ENCODE measurements at places on chromosomes 3 and 15.

DNA sequence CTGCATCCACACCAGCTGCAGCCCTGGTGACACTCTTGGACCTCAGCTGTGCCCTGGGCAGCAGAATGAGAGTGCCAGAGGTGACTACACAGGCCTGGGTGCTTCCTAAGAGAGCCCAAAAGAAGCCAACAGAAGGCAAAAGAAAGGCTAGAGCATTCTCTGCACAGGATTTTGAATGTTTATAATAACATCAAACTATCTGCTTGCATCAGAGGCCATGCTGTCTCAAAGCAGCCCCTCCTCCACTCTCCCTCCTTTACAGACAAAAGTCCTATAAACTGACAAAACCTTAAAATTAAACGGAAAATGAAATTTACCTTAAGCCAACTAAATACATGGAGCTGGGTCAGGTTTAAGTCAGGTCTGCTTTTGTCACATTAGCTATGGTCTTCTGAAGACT lies 95.6 kb downstream of the ETFA start:
- no peak for DNase-seq

- no peak for DNase-seq
Observed at GRCh38 chr3:58670506-58671135, 4.0 kb upstream of the FAM3D start.

DNA sequence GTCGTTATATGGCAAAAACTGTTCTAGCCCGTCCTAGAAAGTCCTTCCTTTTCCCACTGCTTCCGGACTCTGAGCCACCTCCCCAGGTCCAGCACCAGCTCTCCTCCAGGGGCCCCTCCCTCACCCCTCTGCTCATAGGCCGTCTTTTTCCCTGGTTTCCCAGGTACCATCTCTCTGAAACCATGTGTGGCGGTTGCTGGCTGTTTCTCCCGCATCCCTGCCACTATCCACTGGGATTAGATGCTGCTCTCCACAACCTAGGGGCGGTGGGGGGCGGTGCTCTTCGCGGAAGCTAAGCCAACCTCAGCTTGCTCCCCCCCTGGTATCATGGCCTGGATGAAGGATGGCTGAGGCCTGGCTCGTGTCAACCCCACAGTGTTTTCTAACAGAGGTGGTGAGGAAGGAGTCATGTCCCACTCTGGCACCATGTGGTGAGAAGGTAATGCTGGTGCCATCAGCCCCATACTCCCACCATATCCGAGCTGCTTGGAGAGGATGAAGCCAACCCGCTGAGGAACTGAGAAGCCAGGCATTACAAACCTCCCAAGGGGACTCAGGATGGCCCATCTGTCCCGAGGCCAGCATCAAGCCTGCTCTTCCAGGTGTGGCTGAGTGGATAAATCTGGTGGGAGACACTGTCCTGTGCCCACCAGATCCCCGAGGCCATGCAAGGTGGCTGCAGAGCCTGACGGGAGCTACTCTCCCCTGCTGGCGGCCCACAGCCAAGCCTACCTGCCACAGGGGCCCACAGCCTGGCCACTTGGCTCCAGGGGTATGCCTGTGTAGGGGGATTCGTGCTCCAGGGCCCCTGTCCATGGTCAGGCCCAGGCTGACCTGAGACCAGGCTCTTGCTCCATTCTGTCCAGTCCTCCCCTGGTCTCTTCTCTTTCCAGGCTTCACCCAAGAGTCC lies 27.9 kb upstream of the SLC41A3 start:
- no peak for DNase-seq

GRCh38 chr15:39963786-39964185 lies 29.9 kb downstream of the EIF2AK4 start:
- DNase-seq, result no peak

GRCh38 chr3:148205977-148206376 lies 491.7 kb upstream of the AGTR1 start:
- no peak for DNase-seq

- DNase-seq, result no peak
Observed at GRCh38 chr3:38637906-38638305, 11.6 kb downstream of the SCN5A start.

All from hematopoietic multipotent progenitor cell treated with erythropoietin and hydrocortisone succinate and interleukin-3 and kit ligand, for 8 days (in vitro differentiated cells).